GDM1 (cell line): ENCODE measurements at places on chromosomes 12 and 14.

- DNase-seq = no peak
Measured at GRCh38 chr12:62239571-62239970, 20.6 kb upstream of the USP15 start.

GRCh38 chr12:79873201-79873600, 61.7 kb downstream of the PPP1R12A start:
- no peak for DNase-seq

- no peak for DNase-seq
Measured at GRCh38 chr12:48021485-48022179, 17.4 kb upstream of the COL2A1 start.

- DNase-seq = no peak
Measured at GRCh38 chr14:104240434-104241157, 102.2 kb downstream of the KIF26A start.

- no peak for DNase-seq
Measured at GRCh38 chr14:101226603-101227425, 323.3 kb upstream of the RTL1 start.

DNA sequence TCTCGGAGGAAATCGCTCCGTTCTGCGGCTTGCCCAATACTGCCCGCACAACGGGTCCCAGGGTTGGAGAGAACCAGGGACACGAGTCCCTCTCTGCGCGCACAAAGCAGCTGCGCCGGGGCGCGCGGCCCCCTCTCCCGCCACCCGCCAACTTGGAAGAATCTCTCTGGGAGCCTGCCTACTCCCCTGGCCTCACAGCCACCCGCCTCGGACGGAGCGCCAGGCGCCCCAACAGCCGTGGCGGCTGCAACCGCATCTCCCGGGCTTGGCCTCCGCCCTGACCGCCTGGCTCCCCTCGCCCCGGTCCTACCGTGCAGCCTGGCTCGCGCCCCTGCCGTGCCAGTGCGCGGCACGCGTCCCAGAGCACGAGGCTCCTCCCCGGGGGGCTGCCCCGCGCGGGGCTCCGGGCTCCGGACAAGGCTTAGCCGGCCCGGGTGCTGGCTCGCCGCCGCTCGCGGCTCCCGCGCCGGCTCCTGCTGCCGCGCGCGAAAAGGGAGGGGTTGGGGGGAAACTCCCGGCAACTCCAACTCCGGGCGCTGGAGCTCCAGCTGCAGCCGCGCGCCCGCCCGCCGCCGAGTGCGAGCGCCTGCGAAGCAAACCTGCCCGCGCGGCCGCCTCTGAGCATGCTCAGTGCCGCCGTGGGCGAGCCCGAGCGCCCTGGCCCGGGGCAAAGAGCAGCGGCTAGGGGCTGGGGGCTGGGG, at the start of gene STXBP6:
Gene STXBP6, minus strand, starts transcription at position 580 of the 701 bp plus-strand sequence. CDS start 75,329 bp downstream, outside the sequence.
- no peak for DNase-seq
